ENCODE measurements at places on chromosomes 5 and 9.

- DNase-seq = no peak
Measured at GRCh38 chr5:78328585-78329173, 31.7 kb upstream of the SCAMP1 start.

DNA sequence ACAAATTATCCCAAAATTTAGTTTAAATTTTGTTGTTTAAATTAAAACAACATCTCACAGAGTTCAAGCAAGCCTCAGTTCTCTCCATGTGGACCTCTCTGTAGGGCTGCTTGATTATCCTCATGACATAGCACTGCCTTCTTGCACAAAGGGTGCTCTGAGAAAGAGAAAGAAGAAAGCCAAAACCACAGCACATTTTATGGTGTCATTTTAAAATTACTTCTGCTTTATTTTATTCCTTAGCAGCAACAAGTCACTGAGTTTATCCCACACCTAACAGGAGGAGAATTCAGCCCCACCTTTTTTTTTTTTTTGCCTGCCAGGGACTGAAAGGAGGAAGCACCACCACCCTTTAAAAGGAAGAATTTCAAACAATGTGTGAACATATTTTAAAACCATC lies 12.8 kb upstream of the KCNV2 start:
- DNase-seq = no peak

- DNase-seq = peak; percentile 60
Measured at GRCh38 chr5:11588803-11589202, 315.4 kb downstream of the CTNND2 start.

DNA sequence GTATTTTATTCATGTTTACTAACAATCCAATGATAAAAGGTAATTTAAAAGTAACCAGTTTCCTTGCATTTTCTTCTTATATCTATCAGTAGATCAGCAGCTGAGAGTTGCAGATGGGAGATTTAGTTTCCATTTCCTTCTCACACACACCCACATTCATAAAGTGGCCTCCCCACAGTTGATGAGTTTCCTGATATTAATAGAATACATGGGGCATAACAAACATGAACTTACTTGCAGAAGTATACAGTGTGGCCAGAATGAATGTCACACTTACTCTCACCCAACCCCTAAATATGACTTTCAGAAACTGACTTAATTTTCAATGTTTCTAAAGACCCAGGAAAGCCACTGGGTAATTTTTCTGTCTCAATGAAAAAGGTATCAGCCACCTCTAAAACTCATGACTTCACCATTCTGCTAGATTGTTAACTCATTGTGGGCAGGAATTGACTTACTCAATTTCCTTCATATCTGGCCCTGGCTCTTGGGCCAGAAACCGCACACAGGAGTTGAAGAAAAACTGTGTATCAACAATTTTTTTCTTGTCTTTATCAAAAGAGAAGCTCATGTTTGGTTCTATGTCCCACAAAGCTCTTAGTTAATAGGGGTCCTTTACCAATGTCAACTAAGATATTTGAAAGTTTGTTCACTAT lies 63.5 kb upstream of the OSMR start:
- no peak for DNase-seq

GRCh38 chr5:78930721-78931120 lies 54.4 kb downstream of the ARSB start:
- DNase-seq = no peak

- no peak for DNase-seq
Measured at GRCh38 chr5:11594021-11594420, 310.2 kb downstream of the CTNND2 start.

- DNase-seq = no peak
Measured at GRCh38 chr9:88307136-88307535, 81.1 kb upstream of the SPIN1 start.

GRCh38 chr5:141680751-141681201 lies 1.3 kb downstream of the ARAP3 start:
- no peak for DNase-seq

- no peak for DNase-seq
Measured at GRCh38 chr9:86469476-86470250, 115.5 kb upstream of the TUT7 start.

GRCh38 chr5:74372051-74372450 lies 268.5 kb downstream of the ENC1 start:
- no peak for DNase-seq

GRCh38 chr5:51598026-51598425 lies 214.8 kb downstream of the ISL1 start:
- no peak for DNase-seq

GRCh38 chr5:146521403-146522106 lies 5.6 kb upstream of the GPR151 start:
- no peak for DNase-seq

DNA sequence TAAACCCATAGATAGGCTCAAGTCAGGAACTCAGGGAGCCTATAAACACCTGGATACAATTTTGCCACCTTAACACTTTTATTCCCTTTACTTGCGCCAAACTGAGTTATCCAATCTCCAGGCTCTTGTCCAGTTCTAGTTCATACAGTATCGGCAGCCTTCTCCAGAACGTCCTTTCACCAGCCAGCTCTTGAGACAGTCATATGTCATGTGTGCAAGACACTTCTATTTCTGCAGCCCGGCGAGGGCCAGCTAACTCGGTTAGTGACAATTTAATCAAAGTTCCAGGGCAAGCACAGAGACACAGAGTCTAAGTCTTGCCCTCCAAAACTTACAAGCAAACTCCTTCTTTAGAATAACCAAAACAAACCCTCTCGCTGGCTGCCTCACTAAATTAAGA lies 12.9 kb downstream of the ABCA1 start:
- no peak for DNase-seq

DNA sequence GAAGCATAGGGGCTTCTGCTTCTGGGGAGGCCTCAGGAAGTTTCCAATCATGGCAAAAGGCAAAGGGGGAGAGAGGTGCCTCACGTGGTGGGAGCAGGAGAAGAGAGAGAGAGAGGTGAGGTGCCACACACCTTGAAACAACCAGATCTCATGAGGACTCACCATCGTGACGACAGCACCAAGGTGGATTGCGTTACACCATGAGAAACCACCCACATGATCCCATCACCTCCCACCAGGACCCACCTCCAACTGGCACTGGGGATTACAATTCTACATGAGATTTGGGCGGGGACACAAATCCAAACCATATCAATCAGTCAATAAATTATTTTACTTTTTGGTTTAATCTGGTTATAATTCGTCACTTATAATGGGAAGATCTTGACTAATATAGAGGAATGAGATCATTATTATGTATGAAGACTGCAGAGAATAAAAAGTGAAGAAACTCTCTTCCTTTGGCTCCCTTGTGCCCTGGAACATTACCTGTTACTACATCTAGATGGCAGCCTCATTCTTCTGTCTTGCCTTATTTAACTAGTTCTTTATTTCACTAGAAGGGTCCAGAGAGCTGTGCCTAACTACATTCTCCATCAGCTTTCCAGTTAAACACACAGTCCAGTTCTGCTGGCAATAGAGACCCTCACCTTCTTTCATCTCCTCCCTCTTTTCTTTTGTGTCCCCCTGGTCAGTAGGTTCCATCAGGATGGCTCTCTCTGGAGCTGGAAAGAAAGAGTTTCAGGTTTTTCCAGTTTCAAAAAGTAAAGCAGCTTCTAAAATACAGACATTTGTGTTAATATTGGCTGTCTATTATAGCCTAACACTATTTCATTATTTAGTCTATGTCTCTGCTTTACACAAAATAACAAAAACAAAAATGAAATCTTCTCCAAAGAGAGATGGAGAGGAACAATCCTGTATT lies 21.7 kb upstream of the SPINK7 start:
- DNase-seq = no peak

GRCh38 chr5:24381861-24382489 lies 262.8 kb downstream of the CDH10 start:
- DNase-seq = no peak

DNA sequence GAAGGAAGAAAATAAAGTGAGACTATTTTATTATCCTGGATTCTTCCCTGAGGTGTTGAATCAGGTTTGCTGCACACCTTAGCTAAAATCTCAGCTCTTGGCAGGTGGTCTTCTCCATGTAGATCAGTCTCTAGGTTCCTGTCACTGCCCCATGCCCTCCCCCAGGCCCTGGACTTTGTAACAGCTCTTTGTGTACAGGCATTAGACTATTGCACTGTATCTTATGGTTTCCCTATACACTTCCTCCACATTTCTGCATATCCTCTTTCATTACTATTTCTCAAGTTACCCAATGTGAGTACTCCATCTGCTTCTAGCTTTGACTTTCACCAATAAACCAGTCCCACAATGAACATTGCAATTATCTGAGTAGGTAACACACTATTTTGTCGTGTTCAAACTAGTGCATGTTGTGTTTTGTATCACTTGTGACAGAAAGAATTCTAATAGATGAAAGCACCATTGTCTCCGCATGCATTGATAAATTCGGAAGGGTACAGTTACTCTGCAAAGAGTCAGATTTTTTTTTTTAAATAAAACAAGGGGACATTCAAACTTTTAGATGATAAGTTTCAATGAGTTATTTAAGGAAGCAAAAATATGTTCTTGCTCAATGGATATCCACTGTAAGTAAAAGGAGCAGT lies 1348.7 kb upstream of the C9orf72 start:
- DNase-seq = no peak

DNA sequence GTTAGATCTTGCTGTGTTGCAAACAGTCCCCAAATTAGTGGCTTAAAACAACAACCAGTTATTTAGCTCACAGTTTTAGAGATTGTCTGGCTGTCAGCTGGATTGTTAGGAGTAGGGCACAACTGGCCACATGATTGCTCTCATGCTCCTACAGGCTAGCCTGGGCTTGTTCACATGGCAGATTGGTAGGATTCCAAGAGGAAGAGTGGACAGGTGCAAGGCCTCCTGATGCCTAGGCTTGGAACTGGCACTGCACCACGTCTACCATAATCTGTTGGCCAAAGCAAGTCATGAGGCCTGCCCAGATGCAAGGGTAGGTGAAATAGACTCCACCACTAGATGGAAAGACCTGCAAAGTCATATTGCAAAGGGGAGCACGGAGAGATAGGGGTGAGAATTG lies 76.4 kb downstream of the ACER2 start:
- DNase-seq = no peak

- no peak for DNase-seq
Measured at GRCh38 chr9:126297661-126298060, 29.0 kb upstream of the MVB12B start.

- peak; percentile 22 for DNase-seq
Measured at GRCh38 chr5:77993855-77994318, 217.7 kb upstream of the TBCA start.

GRCh38 chr9:69936427-69936826 lies 107.2 kb upstream of the MAMDC2 start:
- no peak for DNase-seq

DNA sequence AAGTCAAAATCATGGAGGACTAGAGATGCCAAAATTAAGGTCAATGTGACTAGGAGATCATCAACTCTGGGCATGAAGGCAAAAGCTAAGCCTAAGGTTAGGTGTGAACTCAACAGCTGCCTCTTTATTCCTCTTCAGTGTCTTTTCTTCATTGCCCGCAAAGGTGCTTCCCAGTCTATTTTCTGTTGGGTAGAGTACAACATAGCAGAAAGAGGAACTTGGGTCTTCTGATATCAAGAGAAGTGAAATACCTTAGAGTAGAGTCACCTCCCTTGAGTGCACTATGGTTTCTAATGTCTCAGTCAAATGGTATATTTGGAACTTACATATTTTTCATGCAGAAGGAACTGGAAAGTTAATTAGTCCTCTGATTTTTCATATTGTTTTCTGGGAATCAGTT lies 122.5 kb upstream of the GRIN3A start:
- DNase-seq = no peak

DNA sequence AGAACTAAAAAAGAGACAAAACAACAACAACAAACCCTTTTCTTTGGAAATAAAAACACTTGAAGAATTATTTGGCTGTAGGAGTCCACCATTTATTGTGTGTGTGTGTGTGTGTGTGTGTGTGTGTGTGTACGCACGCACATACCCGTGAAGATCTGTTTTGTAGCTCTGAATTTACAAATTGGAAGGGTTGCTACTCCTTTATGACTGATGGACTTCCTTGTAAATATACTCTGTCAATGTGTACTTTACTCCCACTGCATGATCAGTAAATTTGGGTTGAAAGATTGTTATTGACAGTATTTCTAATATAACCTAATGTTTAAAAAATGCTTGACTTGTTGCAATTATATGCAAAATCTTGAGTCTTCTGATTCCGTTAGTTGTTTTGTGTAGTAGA lies 148.1 kb downstream of the ATG10 start:
- no peak for DNase-seq

- DNase-seq = no peak
Measured at GRCh38 chr9:34454571-34455065, 3.8 kb downstream of the FAM219A start.

DNA sequence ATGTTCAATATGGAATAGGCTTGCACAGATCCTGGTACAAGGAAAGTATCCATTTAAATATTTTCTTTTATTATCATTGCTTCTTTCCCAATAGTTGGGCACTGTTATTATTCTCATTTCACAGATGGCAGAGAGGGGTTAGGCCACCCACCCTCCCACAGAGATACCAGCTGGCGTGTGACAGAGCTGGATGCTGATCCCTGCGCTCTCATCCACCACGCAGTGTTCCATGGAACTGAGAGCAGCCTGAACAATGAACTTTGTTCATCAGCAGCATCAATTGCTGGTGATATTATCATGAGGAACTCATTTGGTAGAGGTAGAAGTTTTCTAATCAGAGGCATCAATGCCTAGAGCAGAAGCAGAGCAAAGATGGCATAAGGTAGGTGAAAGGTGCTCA lies 227.9 kb downstream of the ESM1 start:
- no peak for DNase-seq

DNA sequence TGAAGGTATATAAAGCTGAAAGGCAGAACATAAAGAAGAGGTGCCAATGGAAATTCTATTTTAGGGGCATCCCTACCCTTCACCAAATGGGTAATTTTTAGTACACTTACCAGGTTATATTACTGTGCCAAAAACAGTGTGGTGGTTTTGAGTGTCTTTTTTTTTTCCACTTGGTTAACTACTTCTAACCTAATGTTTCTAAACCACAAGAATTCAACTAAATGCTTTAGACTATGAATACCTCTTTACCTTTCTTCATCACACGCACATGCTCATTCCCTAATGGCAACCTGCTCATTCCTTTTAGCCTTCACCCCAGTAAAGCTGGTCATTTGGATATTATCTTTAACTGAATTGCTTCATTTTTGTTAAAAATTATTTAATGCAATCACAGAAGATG lies 215.6 kb downstream of the PIK3R1 start:
- DNase-seq = no peak

- DNase-seq = no peak
Measured at GRCh38 chr9:83132768-83133167, 69.8 kb upstream of the RASEF start.

GRCh38 chr5:98442448-98442847 lies 331.0 kb upstream of the RGMB start:
- DNase-seq = no peak

- DNase-seq = no peak
Measured at GRCh38 chr5:145226726-145227125, 608.4 kb downstream of the PRELID2 start.

Measured in anterior cingulate cortex (tissue), 58 donors.